ENCODE measurements at places on chromosomes 16 and 17.

GRCh38 chr17:49021095-49021767 is 24.0 kb downstream of the IGF2BP1 start:
- no peak for DNase-seq

GRCh38 chr17:21019976-21020586 is 22.7 kb downstream of the USP22 start:
- DNase-seq, result no peak

- DNase-seq, result no peak
Measured at GRCh38 chr16:30761427-30761927, 385 bp downstream of the CFAP119 start.

DNA sequence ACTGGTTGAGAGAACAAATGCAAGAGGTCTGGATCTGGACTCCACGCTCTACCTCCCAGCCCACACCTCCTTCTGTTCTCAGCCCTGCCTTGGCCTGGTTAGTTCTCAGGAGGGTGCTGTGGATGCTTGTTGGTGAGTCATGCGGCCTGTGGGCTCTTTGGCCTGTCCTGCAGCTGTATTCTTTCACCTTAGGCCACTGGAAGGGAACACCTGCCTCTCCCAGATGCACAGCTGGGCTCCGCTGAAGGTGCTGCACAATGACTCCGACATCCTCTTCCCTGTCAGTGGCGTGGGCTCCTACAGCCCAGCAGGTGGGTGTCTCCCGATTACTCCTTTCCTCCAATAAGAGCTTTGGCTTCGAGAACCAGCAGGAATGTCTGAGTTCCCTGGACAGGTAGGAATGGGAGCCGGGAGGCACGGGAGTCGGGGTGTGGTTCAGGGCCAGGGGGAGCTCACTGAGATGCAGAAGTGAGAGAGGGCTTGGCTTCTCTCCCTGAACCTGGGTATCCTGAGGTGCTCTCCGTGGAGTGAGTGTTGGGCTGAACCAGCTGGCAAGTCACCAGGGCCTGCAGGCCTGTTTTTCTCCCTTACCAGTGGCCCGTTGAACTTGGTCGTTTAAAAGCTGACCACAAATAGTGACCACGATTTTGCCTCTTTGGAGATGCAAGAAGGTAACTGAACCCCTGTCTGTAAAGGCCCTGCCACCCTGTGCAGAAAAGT is 85.0 kb downstream of the SNX29 start:
- DNase-seq, result no peak

- DNase-seq, result no peak
Measured at GRCh38 chr17:14072881-14073280, 3.6 kb downstream of the COX10 start.

DNA sequence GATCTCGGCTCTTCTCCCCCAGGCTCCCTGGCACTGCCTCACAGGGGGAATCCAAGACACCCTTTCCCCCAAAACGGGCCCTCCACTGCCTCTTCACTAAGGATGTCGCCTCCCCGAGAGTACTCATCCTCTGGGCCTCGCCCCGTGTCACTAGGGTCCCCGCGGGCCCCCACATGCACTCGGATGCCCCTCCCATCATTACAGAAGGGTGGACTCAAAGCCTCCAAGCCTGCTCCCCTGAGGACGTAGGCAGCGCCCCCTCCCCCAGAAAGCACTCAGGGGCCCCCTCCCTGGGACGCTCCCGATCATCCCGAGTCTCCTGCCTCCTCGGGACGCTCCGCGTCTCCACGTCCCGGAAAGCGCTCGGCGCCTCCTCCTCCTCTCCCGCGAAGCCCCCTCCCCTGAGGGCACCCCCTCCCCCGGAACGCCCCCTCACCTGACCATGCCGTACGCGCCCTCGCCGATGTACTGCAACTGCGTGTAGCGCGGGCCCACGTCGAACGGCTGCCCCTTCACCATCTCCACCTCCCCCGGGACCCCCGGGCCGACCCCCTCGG is 338 bp downstream of the MAPK3 start:
- no peak for DNase-seq

GRCh38 chr17:78144147-78144719 is 2.0 kb upstream of the C17orf99 start:
- peak; percentile 44 for DNase-seq

DNA sequence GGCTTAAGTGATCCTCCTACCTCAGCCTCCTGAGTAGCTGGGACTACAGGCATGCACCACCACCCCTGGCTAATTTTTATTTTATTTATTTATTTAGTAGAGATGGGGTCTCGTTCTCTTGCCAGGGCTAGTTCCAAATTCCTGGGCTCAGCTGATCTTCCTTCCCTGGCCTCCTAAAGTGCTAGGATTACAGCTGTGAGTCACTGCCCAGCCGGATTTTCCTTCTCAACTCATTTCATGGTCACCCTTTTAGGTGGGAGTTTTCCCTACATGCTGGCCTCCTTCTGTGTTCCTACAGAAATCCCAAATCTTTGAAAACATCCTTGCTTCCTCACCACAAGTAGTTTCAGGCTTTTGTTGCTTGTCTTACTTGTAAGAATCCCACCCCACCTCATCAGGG is 102.1 kb upstream of the SIAH1 start:
- no peak for DNase-seq

- DNase-seq, result no peak
Measured at GRCh38 chr17:58326609-58327362, 1.8 kb downstream of the TSPOAP1 start.

DNA sequence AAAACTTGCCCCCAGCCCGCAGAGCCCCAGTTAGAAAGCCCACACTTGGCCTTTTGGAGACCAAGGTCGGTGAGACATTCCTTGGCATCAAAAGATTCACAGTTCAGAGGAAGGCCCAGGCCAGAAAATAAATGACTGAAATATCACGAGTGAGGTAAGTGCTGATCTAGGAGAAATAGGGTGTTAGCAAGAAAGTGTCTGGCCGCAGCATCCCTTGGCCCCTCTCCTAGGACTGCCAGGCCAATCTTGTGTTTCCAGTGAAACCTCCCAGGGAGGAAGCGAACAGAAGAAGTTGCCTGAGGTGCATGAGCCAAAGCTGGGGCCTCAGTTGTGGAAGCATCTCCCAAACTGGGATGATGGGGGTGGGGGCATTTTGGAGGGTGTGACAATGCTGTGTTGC is 22.5 kb upstream of the NSMCE1 start:
- DNase-seq, result no peak

GRCh38 chr16:74605746-74606520 is 981 bp downstream of the GLG1 start:
- no peak for DNase-seq

GRCh38 chr16:27691721-27692120 is 141.8 kb downstream of the KATNIP start:
- DNase-seq, result no peak

GRCh38 chr16:56372013-56372634 is 53.2 kb downstream of the AMFR start:
- no peak for DNase-seq

DNA sequence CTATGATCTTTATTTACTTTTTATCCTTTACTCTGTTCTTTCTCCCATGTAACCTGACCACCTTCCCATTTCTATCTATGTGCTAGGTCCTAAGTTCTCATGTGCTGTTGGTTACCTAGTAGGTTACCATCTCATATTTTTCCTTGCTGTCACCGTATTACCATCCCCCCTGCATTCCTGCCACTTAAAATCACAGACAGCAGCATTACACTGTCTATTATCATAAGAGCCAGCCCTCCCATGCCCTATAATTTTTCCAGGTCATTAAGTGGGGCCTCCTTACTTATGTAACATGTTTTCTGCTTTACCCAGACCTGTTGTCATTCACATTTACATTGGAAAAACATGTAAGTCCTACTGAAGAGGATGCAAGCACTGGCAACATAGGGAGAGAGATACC is 202.9 kb downstream of the HS3ST3A1 start:
- DNase-seq, result no peak

- DNase-seq, result no peak
Measured at GRCh38 chr17:77382966-77383612, 242.3 kb downstream of the SEC14L1 start.

- DNase-seq, result no peak
Measured at GRCh38 chr17:20022701-20023100, 13.5 kb downstream of the SPECC1 start.

GRCh38 chr16:29126616-29127015 is 141.8 kb downstream of the LAT start:
- DNase-seq, result no peak

DNA sequence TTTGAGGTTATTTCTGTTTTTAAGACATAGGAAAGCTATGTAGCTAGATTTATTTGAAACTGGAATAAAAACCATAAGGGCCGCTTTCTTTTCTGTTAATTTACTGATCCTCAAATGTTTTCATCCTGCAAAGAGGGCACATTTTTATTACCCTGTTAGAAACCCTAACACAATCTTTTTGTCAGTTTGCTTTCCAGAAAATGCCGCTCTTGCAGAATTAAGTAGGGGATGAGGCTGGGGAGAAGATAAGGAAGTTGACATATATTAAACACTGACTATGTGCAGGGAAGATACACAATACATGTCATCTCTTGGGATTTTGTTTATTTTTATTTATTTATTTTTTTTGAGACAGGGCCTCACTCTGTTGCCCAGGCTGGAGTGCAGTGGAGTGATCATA is 15.7 kb downstream of the USP43 start:
- DNase-seq, result no peak

- DNase-seq, result no peak
Measured at GRCh38 chr16:12054396-12054795, 77.9 kb downstream of the SNX29 start.

DNA sequence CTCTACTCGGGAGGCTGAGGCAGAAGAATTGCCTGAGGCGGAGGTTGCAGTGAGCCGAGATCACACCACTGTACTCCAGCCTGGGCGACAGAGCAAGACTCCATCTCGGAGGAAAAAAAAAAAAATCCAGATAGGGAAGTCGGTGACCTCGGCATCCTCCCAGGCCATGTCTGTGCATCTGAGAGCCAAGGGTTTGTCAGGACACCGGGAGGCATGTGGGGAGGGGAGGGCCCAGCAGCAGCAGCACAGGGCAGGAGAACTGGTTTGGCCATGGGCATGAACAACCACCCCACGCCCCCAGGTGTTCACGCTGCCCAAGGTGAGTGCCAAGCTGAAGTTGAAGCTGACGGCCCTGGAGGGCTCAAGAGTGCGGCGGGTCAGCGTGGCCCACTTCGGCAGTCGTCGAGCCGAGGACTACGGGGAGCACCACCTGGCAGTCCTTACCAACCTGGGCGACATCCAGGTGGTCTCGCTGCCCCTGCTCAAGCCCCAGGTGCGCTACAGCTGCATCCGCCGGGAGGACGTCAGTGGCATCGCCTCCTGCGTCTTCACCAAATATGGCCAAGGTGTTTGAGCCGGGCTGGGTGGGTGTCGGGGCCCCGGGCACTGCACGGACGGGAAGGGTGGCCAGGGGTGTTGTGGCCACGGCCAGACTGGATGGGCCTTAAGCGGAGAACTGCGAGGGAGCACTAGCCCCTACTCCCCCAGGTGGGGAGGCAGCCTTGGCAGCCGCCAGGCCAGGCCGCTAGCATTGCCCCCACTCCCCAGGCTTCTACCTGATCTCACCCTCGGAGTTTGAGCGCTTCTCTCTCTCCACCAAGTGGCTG is 14.7 kb upstream of the MYO15B start:
- DNase-seq, result no peak

DNA sequence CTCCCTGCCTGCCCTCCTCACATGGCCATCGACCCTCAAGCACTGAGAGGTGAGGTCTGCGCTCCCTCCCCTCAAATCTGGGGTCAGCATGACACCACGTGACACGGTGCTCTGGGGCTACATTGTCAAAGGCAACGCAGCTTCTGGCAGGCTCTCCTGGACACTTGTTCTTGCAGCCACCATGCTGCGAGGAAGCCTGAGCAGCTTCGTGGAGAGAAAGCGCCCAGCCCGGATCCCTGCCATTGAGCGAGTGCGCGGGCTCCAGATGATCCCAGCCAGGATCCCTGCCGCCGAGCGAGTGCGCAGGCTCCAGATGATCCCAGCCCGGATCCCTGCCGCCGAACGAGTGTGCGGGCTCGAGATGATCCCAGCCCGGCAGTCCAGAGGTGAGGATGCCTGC is 70.9 kb upstream of the METRNL start:
- DNase-seq, result no peak

DNA sequence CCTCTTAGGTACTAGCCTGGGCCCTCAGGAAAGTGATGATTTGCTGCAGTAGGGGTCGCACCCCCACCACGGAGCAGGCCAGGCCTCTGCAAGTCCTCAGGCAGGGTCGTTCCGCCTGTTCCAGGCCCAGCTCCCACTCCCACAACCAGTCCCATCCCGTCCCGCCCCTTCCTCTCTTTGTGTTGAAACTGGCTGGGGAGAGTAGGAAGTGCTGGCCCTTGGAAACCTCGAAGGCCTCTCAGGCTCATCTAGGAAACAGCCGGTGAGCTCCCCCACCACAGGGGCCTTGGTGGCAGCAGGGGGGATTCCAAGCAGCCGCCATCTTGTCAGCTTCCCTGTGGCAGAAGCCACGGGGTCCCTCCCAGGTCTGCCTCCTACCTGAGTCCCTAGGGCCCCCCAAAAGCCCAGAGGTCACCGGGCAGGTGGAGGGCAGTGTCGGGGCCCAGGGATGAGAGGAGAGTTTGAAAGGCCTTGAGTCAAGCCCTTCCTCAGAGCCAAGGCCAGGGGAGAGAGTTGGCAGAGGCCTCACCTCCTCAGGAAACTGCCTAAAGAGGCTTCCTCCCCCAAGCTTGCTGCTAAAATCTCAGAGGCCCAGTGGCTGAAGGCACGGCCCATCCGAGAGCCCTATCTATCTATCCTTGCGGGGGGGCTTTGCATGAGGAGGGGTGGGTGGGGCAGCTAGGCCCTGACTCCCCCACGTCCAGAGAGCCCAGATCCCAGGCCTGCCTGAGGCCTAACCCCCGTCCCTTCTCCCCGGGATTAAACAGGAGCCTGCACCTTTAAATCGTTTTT is 22.2 kb downstream of the MMP15 start:
- no peak for DNase-seq

DNA sequence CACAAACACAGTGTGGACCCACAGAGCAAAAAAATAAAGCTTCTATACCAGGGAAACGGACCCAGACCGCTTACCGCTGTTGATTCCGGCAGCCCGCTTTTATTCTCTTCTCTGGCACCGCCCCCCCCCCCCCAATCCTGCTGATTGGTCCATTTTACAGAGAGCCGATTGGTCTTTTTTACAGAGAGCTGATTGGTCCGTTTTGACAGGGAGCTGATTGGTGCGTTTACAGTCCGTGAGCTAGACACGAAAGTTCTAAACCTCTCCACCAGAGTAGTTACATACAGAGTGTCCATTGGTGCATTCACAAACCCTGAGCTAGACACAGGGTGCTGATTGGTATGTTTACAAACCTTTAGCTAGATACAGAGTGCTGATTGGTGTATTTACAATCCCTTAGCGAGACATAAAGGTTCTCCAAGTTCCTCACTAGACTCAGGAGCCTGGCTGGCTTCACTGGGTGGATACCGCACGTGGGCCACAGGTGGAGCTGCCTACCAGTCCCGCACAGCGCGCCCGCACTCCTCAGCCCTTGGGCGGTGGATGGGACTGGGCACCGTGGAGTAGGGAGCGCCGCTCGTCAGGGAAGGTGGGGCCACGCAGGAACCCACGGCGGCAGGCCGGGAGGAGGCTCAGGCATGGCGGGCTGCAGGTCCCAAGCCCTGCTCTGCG is 92.4 kb downstream of the HAPSTR1 start:
- DNase-seq, result no peak

- DNase-seq, result no peak
Measured at GRCh38 chr16:66155933-66156332, 210.6 kb upstream of the CDH5 start.

GRCh38 chr17:76527430-76528111 is 9.9 kb downstream of the CYGB start:
- no peak for DNase-seq

Measured in KG1 (cell line).